CD4-positive, alpha-beta memory T cell (primary cell): ENCODE measurements at places on chromosomes 13 and 19.

GRCh38 chr13:32316028-32316339 lies 676 bp downstream of the BRCA2 start:
- peak; percentile 3 for DNase-seq

DNA sequence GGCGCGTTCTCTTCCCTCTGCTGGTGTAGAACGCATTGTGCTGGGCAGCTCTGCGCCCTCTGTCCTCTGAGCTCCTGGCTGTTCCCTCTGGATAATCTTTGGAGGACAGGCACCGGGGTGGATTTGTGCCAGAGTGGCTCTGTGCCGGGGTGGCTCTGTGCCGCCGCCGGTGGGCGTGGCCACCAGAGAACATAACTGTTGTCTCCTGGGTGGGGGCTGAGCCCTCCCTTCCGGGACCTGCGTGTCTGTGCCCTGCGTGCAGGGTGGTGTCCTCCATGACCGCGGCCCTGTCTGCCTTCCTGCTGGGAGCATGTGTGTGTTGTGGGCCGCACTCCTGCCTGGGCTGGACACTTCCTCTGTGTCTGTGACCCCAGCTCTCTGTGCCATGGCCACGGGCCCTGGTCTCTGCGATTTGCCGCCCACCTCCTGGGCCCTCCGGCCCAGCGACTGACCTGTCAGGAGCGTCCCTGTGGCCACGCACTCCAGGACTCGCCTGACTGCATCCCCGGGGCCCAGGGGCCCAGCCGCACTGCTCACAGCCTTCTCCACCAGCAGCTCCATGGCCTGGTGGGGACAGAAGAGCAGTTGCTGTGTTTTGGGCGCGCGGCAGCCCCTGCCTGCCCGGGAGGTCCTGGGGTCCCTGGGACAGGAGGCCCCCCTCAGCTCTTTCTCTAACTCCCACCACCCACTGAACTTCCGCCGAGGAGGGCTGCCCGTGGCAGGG lies 22.4 kb upstream of the MATK start:
- no peak for DNase-seq

DNA sequence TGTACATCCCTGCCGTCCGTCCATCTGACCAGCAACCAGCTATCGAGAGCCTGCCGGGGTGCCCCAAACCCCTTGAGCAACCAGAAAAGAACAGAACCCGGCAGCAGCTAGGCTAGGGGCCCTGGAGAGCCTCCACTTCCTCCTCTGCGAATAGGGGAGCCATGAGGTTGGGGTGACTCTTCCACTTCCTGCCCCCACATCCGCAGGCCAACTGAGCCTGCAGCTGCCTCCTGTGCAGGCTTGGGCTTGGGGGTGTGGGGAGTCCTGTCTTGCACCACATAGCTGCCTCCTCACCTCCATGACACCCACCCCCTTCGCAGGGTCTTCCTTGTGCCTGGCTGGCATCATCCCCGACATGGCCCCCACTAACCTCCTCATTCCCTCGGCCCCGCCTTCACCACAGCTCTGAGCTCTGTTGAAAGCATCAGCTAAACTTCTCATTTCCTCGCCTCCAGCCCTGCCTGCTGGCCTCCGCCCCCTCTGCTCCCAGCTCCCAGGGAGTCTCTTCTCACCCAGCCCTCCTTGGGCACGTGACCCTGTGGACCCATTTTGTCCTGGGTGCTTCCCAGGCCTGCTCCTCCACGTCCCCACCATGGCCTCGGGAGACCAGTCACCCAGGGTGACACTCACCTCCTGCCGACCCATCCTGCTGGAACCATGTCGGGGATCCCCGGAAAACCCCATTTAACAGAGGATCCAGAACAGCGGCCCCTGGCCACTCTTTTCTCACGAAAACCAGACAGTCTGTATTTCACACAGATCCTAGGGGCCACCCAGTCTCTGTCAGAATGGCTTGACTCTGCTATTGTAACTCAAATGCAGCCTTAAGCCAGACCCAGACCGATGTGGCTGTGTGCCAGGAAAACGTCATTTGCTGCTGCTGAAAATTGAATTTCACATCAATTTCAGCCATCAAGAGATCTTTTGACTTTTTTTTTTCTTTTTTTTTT lies 50.4 kb downstream of the MYO9B start:
- DNase-seq = peak; percentile 85

GRCh38 chr19:7494416-7495098 lies 5.7 kb upstream of the PEX11G start:
- no peak for DNase-seq

DNA sequence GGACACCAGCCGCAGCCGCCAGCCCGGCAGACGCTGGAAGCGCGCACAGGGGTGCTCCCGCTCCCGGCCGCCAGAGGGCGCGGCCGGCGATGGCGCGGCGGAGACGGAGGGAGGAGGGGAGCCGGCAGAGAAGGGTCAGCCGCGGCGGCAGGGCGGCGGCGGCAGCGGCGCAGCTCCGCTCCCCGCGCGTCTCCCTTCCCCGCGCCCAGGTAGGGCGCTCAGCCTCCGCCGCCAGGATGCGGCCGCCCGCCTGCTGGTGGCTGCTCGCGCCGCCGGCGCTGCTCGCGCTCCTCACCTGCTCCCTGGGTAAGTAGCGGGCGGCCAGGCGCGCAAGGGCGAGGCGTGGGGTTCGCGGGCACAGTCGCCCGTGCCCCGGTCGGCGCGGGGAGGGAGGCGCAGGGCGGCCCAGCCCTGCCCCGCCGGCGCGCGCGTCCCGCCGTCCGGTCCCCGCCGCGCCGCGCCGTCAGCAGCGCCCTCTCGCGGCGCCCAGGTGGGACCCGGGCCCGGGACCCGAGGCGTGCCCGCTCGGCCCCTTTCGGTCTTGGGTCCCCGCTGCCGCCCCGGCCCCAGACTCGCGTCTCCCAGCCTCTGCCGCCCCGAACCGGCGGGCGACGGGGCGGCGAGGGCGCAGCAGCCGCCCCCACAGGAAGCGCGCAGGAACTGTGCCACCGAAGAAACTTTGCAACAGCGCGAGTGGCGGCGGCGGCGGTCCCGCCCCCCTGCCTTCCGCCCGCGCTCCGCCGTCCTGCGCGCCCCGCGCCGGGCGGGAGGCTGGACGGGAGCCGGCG lies at the start of gene B3GLCT:
TSS of gene B3GLCT (plus strand) at position 127 of the 788 bp plus-strand sequence. CDS start at position 237, 110 bp downstream.
- DNase-seq = peak; percentile 74

DNA sequence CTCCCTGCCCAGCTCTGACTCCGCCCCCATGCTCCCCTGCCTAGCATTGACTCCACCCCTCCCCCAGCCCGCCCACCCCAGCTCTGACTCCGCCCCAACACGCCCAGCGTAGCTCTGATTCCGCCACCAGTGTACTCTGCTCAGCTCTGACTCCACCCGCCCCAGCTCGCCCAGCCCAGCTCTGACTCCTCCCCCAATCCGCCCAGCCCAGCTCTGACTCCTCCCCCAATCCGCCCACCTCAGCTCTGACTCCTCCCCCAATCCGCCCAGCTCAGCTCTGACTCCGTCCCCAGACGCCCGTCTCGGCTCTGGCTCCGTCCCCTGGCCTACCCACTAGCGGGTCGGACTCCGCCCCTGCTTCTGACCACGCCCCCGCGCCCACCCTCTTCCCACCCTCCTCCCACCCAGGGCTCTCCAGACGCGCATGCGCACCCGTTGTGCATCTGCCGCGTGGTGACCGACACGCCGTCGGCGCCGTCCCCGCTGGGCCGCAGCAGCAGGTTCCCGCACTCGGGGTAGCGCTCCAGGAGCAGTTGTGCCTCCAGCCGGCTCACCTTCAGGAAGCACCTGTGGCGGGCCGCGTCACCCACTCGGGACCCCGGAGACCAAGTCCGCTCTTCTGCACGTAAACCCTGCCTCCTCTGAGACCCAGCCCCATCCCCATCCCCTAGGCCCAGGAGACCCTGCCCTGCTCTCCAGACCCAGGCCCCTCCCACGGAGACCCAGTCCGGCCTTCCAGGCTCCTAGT lies 10.2 kb downstream of the STAP2 start:
- DNase-seq = peak; percentile 93

DNA sequence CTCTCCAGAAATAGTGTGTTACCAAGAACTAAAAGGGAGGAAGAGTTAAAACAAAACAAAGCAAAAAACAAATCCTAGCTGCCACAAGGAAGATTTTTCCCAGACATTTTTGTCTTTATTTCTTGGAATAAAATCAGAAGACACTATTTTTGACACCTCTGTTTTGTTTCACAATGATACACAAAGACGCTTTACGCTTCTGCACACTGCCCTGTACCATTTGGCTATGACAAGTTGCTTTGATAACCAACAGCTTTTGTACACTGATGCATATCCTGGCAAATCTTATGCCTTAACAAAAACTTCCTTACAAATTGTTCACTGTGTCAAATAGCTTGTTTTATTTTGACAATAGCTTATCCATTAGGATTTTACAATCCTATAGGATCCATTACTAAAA lies 103.5 kb upstream of the RAP2A start:
- no peak for DNase-seq

GRCh38 chr13:29543230-29544215 lies 52.0 kb downstream of the SLC7A1 start:
- DNase-seq = no peak

GRCh38 chr19:3229888-3230496 lies 5.5 kb downstream of the CELF5 start:
- DNase-seq = no peak

GRCh38 chr13:110316196-110316595 lies 9.1 kb downstream of the COL4A2 start:
- DNase-seq = no peak

DNA sequence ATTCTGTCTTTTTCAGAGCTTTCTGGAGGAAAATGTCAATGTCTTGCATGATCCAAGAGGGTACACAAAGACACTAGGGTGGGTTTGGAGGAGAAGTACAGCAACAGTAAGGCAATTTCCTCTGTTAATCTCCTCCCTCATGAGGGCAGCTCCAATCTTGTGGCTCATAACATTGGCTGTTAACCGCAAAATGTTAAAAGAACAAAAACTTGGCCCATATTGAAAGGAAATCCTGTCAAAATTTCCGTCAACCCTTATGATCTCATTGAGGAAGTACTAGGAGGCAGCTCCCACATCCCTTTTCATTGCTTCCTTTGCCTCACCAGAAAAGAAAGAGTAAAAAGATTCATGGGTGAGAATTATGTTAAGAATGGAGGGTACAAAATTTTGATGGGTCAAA lies 11.6 kb downstream of the OXGR1 start:
- no peak for DNase-seq
